Suprapubic skin (tissue), 4 donors: ENCODE measurements at places on chromosomes 16 and 17.

GRCh38 chr17:6780886-6781285, 4.9 kb downstream of the FBXO39 start:
- DNase-seq = no peak

DNA sequence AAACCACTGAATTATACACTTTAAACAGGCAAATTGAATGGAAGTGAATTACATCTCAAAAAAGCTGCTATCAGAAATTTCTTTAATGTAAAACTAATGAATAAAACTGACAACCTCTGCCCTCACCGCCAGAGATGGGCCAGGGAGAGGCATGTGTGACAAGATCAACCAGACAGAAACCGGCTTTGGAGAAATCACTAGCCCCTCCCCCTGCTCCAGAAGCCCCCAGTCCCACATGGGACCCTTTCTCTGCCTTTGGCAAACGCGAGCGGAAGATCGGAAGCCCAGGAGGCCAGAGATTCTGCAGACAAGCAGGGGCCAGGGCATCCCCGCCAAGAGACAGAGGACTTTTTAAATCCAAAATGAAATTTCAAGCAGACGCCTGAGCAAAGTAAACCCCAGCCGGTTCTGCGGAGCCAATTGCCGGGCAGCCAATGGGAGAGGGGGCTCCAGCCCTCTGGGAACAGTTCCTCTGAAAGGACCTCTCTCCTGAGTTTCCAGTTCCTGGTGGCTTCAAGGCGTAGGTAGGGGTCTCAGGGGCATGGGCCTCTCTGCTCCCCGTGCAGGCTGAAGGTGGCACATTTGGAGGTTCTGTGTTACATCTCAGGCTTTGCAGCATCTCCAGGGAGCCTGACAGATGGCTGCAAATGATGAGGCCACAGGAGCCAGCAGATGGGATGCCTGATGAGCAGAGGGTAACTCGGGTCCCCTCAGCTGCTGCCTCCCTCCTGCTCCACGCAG, 118.1 kb downstream of the GSG1L start:
- no peak for DNase-seq

- no peak for DNase-seq
These were observed 708 bp downstream of the BAIAP2 start for GRCh38 chr17:81035521-81036196.

GRCh38 chr17:13931111-13931526, 138.2 kb upstream of the COX10 start:
- DNase-seq = no peak

DNA sequence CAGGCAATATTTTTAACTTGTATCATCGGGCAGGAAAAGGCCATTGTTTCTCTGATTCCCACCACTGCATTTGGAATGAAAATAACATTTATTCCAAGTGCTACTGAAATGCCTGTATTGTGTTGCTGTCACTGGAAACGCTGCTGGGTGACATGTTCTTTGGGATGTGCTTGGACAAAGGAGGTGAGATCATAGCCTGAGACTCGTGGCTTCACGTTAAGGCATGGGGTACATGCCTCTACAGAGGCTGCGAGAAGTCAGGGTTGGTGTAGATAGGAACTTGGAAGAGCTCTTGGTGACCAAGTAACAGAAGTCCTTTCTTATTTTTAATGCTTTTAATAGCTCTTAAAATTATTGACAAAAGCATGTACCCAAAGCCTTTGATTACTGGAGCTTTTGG, 58.8 kb upstream of the MAF start:
- no peak for DNase-seq

GRCh38 chr16:82192665-82193064, 22.6 kb upstream of the MPHOSPH6 start:
- DNase-seq = no peak

- no peak for DNase-seq
These were observed 62.7 kb upstream of the SREBF1 start for GRCh38 chr17:17899486-17899885.

- no peak for DNase-seq
These were observed 196.7 kb upstream of the CDH5 start for GRCh38 chr16:66169817-66170216.

DNA sequence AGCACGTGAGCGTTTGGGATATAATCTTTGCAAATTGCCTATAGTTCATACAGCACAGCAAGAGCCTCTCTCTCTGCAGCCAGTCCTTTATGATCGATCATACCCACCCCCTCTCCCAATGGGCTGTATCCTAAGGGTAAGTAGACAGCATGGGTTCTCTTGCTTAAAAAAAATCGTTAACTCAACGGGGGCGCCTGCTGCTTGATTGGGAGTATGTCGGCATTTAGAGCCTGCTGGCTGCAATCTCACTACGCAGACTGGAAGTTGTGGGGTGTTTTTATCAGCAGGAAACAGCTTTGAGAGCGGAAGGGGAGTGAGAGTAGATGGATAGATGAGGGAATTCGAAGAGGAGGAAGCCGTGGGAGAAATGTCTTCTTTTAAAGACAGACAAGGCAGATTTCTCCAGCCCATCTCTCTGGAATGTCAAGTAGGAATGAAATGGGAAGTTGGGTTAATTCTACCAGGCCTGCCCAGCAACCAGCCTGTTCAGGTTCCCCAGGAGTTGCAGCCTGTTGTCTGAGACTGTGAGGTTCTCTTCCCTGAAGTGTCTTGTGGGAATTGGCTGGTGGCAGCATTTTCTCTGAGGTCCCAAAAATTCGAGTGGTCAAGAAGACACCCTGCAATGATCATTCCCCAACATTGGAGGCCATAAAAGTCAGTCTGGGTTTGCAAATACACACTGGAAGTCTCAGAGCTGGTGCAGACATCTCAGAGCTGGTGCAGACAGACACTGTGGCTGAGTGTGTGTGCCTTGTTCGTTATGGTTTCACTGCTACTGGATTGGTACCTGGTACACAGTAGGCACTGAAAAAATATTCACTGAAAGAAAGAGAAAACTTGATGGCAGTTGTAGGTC, 65.6 kb downstream of the PRKCB start:
- no peak for DNase-seq

GRCh38 chr17:57313097-57313835, 56.9 kb downstream of the MSI2 start:
- DNase-seq = no peak

GRCh38 chr16:27436921-27437650, 35.1 kb downstream of the IL21R start:
- DNase-seq = peak; percentile 40

DNA sequence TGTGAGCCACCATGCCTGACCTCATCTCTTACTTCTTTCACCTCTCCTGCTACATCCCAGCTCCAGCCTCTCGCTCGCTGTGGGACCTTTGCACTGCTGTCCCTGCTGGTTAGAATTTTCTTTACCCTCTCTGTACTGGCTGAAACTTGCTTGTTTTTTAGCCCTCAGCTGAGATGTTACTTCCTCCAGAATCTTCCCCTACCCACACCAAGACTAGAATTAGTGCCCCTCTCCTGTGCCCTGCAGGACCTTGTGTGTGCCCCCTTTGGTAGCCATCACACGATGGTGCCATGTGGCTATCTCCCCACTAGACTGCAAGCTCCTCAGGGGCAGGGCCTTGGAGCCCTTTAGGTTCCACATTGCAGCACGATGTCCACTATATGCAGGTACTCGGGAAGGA, 84.1 kb downstream of the AIPL1 start:
- peak; percentile 48 for DNase-seq

GRCh38 chr16:86392436-86393152, 117.7 kb upstream of the FOXF1 start:
- DNase-seq = no peak

DNA sequence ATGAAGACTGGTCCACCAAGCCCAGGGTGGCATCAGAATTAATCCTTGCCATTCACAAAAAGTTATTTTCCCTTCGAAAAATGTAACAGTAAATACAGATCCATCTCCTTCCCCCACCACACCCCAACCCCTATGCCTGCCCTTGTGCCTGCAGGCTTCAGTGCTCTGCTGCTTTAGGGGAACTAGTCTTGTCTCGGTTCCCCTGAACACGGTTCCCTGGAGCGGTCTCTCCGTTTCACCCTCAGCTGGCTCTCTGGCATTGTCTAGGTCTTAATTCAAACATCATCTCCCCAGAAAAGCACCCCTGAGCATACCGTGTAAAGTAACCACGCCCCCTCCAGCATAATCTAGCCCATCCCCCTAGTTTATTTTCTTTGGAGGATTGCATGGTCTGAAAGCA, 25.8 kb downstream of the EMP2 start:
- no peak for DNase-seq

DNA sequence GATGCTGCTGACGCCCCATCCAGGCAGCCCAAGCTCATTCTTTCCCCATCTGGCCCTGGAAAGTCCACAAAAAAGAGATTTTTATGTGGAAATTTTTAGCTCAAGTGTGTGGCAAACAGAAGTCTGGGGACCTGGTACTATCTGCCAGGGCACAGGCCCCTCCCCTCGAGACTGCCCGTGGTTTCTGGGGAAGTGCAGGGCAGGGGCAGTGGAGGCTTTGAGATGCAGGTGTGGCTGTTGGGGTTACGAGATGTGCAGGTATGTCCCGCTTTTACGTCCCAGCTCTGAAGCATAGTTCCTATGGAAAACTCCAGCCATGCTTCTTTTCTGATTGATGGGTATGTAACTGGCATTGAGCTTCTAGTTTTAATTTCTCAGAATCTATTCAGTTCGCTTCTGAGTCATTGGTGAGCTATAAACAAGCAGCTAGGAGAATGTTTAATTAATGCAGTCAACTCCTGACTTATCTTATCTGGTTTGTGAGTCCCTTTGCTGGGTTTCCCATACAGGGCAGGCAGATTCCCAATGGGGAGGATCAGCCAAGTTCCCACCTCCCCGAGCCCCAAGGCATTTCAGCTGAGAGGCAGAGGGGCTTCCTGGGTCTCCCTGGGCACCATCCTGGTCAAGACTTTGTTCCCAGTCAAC, 16.2 kb downstream of the TBX4 start:
- peak; percentile 27 for DNase-seq

DNA sequence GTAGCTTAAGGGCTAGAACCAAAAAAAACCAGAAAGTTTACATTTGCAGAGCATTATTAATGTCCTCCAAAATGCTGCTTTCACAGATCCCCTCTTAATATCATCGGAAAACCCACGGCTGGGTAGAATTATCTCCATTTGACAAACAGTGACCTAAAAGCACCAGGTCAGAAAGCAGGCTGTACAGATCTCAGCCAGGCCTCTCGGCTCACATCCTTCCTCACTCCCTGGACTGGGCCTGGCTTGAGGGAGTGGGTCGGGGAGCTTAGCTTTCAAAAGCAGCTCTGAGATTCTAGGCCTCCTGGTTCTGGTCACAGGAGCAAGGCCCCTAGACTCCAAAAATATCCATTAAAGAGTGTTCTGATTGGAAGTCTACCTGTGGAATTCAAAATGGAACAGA, 9.1 kb upstream of the SLC12A3 start:
- DNase-seq = no peak

DNA sequence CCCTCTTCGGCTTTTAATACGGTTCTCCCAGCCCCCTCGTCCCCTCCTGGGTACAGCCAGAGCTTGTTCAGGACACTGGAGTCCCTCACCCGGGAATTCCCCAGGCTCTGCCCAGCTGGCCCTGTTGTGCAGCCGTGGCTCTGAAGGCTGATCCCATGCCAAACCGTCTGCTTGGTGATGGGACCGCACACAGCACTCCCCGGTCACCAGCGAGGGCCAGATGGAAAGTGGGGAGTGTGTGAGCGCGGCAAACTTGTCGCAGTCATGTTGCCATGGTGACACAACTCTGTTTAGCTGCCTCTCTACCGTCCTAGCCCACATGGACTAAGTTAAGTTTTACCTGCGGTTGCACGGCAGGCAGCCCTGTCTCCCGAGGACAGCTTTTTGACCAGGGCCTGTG, 107.9 kb downstream of the RAP1GAP2 start:
- no peak for DNase-seq

GRCh38 chr16:24524855-24525677, 14.3 kb upstream of the RBBP6 start:
- no peak for DNase-seq

GRCh38 chr17:80071116-80071841, 30.1 kb upstream of the GAA start:
- DNase-seq = no peak

DNA sequence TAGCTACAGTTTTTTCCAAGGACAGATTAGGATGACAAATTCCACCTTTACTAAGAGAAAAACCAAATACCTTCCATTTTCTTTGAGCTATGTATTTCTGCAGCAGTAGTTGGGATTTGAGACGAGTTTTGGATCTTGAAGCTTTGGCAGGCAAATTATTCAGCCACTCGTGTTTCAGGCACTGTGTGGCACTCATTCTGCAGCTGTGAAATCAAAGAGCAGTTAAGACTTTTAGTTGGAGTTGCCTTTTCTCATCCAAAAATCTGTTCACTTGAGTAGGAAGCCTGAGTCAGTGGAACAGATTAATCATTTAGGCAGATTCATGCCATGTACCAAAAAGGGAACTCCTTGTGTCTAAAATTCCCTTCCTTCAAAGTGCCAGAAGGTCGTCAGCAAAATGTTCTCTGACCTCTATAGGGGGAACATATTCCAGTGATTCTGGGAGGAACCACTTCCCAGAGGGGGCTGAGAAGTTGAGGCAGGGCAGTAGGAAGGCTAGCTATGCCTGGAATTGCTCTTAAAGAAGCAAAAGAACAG, 20.1 kb downstream of the ORC6 start:
- no peak for DNase-seq

DNA sequence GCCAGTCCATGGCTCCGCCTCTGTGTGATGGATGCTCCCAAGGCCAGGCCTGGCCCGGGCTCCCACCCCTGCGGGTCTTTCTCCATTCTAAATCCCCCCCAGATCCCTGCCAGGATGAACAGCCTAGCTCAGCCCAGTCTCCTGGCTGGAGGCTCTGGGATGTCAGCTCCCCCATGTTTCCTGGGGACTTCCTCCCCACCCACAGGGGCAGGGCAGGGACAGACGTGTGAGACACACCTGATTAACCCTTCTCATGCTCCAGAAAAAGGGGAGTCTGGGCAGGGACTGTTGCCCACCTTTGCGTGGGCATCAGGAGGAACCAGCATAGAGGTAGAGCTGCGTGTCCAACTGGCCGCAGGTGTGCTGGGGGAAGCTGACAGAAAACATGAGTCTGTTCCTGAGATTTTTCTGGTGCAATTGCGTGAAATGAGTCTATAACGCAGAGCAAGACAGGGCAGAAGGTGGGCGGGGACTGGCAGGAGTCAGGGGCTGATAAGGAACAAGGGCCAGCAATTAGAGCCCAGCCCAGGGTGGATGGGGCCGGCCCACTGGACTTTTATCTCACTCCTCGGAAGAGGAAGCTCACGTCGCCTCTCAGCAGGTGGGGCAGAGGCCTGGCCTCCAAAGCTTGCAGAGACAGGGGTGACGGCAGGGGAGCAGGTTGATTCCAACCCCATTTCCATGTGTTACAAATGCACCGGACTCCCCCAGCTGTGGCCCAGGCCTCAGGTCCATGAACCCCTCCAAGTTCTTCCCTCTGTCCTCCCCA, 238.2 kb downstream of the RBFOX3 start:
- no peak for DNase-seq

DNA sequence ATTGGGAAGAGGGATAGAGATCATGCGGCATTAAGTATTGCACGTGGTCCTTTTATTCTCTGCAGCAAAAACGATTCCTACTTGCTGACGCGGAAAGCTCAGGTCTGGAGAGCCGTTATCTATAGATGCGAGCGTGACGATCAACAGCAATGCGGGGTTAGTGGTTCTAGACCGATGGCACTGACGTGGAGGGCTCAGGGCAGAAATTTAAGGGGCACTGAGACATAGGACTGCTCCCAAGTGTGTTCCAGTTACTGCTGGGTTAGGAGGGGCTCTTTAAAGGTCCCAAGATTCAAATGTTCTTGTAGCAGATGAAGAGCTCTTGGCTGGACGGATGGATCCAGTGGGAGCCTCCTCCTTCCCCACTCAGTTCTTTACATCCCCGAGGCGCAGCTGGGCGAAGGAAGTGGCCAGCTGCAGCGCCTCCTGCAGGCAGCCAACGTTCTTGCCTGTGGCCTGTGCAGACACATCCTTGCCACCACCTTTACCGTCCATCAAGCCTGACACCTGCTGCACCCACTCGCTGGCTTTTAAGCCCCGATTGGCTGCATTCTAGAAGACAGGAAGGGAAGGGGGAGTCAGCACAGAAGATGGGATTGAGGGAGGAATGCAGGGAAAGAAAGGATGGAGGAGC, 732 bp upstream of the EXOSC6 start:
- no peak for DNase-seq
